ENCODE measurements at places on chromosomes 5 and 9.

GRCh38 chr5:139212906-139213305 is 14.7 kb upstream of the SIL1 start:
- no peak for DNase-seq

GRCh38 chr5:76787237-76787636 is 31.6 kb upstream of the F2RL1 start:
- DNase-seq = peak; percentile 33

GRCh38 chr5:135218790-135219568 is 180.1 kb downstream of the MACROH2A1 start:
- DNase-seq = no peak

- DNase-seq = no peak
Observed at GRCh38 chr5:93790401-93790800, 49.0 kb upstream of the POU5F2 start.

DNA sequence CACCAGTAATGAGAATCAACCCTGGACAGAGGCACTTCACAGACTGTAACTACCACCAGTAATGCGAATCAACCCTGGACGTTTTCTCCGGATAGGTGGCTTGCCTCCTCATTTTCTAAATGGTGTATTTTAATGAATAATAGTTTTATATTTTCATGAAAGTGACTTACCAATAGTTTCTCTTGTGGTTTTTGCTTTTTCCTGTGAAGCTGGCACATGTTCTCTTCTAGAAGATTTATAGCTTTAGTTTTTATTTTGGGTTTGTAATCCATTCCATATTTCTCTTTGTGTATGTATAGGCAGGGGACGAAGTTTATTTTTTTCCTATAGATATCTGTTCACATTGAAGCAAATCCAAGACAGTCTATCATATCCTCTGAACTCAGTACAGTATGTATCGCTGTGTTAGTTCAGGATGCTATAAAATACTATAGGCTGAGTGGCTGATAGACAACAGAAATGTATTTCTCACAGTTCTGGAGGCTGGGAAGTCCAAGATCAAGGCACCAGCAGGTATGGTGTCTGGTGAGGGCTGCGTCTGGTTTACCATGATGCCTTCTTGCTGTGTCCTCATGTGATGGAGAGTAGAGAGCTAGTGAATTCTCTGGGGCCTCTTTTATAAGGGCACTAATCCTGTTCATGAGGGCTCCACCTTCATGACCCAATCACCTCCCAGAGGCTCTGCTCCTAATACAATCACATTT is 46.5 kb upstream of the GADD45G start:
- no peak for DNase-seq

DNA sequence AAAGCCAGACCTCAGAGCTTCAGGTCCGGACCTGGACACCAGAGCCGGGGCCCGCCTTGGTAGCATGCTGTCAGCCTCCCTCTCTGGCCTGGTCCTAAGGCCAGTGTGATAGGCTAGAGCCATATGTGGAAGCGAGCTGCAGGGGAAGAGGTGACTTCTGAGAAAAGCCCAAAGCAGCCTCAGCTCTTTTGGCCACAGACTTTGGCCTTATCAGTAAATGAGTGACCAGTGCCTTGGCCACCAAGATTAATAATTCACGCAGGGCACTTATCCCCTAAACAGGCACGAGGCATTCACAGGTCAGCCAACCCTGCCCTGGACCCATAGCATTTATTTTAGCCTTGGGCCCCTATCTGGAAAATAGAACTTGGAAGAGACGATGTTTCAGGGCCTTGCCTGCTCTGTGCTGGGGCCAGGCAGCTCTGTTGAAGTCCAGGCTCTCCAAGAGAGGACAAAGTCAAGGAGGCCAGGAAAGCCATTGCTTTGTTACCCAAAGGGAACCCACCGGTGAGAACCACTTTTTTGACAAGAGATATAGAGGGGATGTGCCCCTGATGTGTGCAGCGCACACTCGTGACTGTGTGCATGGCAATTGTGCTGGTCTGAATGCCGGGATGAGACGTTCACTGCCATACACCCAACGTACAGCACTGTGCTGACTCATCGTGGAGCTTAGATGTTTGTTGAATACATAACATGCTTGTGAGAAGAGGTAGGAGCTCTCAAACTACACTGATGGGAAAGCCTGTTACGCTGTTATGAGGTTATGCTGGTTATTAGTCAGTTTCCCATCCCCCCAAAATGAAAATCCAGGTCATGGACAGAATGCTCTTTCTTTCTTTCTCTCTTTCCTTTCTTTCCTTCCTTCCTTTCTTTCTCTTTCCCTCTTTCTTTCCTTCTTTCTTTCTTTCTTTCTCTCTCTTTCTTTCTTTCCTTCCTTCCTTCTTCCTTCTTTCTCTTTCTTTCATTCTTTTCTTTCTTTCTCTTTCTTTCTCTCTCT is 5.0 kb upstream of the SLC34A1 start:
- DNase-seq = peak; percentile 78

GRCh38 chr9:91677331-91677730 is 253.7 kb upstream of the NFIL3 start:
- no peak for DNase-seq

- no peak for DNase-seq
Observed at GRCh38 chr5:139293202-139293506, 386 bp upstream of the MATR3 start.

DNA sequence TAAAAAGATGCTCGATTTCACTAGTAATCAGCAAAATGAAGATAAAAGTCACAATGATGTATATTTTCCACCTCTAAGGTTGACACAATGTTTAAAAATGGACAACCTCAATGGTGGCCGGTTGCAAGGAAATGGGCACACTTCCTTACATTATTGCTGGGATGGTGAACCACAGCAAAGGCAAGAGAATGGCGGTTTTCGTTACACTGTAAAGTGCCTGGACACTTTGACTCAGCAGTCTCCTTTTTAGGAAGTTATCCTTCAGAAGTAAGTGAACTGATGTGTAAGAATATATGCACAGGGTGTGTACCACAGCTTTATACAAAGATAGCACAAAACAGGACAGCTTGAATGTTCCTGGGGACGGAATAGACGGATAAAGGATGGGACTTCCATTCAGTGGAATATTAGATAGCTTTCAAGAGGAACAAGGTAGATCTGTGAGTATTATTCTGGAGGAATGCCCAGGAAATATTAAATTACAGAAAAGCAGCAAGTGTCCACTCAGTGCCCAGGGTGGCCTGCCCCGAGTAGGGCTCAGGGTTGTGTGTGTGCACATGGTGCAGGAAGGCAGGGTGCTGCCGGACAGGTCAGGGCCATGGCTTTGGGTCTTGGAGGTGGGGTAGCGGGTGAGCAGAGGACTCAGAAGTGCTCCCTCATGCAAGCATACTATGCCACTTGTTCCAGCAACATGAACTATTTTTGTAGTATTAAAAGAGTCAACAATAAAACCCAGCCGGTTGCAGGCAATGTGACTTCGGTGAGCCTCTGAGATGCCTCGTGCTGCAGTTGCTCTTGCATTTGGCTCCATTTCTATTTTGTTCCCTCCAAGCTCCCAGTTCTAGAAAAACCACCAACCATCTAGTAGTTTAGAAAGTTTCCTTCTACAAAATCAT is 24.5 kb downstream of the GADD45G start:
- DNase-seq = no peak

- DNase-seq = no peak
Observed at GRCh38 chr5:177600508-177601018, 631 bp downstream of the B4GALT7 start.

GRCh38 chr5:56700711-56701110 is 114.6 kb upstream of the MAP3K1 start:
- no peak for DNase-seq

- DNase-seq = no peak
Observed at GRCh38 chr9:113569472-113570060, 106.0 kb downstream of the RGS3 start.

DNA sequence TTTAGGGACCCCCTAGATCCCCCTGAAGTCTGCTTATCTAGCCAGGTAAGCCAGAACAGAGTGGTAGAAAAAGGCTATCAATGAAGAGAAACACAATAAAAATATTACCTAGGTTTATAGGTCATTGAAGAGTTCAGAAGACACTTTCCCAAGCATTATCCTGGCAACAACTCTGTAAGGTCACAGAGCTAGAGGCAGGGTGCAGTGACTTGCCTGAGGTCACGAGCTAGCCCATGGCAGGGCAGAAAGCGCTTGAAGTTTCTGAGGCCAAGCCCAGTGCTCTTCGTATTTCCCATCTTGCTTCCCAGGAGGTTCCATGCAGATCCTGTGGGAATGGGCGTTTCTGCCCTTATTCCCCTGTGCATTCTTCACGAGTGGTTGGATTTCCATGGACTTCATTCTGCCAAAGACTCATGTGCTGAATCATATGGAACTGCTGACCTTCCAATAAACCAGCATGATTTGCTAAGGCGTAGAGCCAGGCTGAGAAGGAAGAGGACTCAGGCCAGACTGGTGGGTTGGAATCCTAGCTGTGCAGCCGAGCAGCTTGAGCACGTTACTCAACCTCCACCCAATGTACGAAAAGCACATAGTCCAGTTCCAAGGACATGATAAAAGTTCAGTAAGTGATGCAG is 22.1 kb downstream of the TRMO start:
- DNase-seq = no peak

GRCh38 chr9:976943-977837 is 735 bp downstream of the DMRT3 start:
- no peak for DNase-seq

DNA sequence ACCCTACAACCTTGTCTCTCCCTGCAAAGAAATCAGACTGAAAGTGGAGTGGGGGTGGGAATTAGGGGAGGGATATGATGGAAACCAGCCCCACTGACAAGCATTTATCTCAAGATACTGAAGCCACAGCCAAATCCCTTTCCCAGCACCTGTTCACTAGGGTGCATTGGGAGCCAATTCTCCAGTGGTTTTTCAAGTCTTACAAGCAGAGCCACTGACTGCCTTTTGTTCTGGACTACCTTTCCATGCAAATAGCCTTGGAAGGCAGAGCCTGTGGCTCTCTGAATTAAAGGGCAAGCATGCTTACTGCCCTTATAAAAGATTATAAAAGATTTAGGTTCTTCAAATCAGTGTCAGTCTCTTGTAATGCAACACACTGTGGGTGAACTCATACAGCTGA is 8.8 kb upstream of the GGTA1 start:
- no peak for DNase-seq

DNA sequence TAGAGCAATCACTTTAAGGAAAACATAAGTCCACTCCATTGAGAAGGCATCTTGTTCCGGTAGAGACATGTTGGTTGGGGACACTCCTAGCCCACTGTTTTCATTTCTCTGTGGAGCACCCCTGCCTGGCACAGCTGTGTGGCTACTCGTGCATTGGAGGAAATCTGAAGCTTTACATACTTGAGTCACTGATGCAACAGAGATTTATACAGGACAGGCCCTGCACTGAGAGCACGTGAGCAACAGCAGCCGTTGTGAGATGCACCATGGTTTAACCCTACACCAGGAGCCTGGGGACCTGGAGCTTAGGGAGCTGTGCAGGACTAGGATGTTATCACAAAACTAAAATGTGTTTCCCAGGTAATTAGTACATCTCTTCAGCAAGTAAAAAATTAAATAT is 230.7 kb upstream of the IRX1 start:
- DNase-seq = no peak

DNA sequence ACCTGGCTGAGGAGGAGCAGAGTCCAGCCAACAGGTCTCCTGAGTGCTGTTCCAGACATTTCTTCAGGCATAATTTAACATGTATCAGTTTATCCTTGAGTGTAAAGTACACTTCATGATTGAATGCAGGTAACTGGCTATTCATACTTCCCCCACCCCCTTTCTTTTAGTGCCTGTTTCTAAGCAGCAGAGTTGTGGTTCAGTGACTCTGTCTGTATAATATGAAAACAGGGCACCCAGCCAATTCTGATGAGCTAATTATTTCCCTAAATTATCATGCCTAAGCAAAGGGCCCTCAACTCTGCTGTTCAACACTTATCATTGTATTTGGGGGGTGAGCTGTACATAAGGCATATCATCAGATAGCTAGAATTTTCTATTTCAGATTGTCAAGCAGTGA is 51.9 kb upstream of the ZSWIM6 start:
- DNase-seq = no peak

Data from HuH-7.5 (cell line).